Uterine smooth muscle cell (primary cell): ENCODE measurements at places on chromosomes 4 and X. TPM values are rescaled to one million over a fixed set of nuclear protein-coding genes. Genes with fewer than 3 reads are reported as not detected.

The DCLK2 gene
- total RNA-seq, result 10.3 and 14.1 TPM in 2 replicates

The POU4F2 gene
- not detected in 2 replicates for total RNA-seq

The NAP1L2 gene
- total RNA-seq, result 3.9 and 7.5 TPM in 2 replicates

The RAB33A gene
- 4.3 and 9.4 TPM in 2 replicates for total RNA-seq

The PAGE1 gene
- not detected in 2 replicates for total RNA-seq

The ZFP42 gene
- total RNA-seq, result not detected in 2 replicates

The HTRA3 gene
- total RNA-seq, result 0.37 and 0.55 TPM in 2 replicates

The ADAM29 gene
- not detected in 2 replicates for total RNA-seq

The FHL1 gene
- total RNA-seq, result 44.3 and 106 TPM in 2 replicates

The GRIA3 gene
- 5.1 and 15.0 TPM in 2 replicates for total RNA-seq

The CSTF2 gene
- total RNA-seq, result 16.5 and 28.0 TPM in 2 replicates

The CTBP1 gene
- 251 and 322 TPM in 2 replicates for total RNA-seq

The RHOH gene
- total RNA-seq, result 0.89 TPM in 1 of 2 replicates, not detected in the other

The CLDN34 gene
- total RNA-seq, result not detected in 2 replicates
